ENCODE measurements at places on chromosomes 2 and 18.

- no peak for DNase-seq
These were observed 31.0 kb downstream of the NHEJ1 start for GRCh38 chr2:219129589-219129988.

GRCh38 chr2:48148841-48149430 is 242.6 kb upstream of the FBXO11 start:
- DNase-seq = no peak

DNA sequence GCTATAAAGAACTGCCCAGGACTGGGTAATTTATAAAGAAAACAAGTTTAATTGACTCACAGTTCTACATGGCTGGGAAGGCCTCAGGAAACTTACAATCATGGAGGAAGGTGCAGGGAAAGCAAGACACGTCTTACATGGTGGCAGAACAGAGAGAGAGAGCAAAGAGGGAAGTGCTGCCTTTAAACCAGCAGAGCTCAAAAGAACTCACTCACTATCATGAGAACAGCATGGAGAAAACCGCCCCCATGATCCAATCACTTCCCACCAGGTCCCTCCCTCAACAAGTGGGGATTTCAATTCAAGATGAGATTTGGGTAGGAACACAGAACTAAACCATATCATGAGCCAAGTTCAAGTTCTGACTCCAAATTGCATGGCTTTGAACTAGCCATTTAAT is 62.8 kb upstream of the PPP1CB start:
- no peak for DNase-seq

DNA sequence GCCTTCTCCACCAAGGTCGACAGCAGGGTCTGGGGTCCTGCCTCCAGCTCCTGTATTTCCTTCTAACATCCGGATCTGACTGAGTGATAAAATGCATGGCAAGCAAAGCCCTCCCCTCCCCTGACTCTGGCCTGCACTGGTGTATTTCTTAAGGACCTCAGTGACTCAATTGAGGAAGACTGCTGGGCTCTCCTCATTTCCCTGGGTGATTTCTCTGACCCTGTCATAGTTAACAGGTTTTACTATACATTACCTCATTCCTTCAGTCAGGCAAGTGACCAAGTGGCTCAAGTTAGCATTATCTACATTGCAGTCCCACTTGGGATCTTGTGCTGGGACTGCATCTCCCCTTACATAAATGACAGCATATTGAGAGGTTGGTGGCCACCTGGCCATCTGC is 38.8 kb upstream of the CCBE1 start:
- no peak for DNase-seq

DNA sequence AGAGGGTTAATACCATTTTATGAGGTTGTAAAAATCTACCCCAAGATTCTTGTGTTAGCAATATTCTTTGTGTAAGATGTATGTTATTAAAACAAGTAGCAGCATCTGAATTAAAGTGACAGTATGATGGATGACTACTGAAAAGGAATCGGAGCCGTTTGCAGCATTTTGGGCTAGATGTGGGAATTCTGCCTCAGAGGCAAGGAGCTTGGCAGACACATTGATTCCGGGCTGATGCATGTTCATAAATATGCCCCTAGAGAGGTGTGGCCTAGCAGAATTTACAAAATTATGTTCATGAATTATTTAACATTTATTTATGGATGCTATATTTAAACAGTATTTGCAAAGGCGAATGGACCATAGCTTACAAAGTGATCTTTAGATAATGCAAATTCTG is 389.0 kb upstream of the ETAA1 start:
- no peak for DNase-seq

All from T1000 (cell line).